Tracheal epithelial cell (primary cell): ENCODE measurements at places on chromosomes 1 and 21. TPM values are rescaled to one million over a fixed set of nuclear protein-coding genes. Genes with fewer than 3 reads are reported as not detected.

PDZK1 gene
- under 0.01 and 10.4 TPM in 2 replicates for total RNA-seq

CD247 gene
- total RNA-seq, result not detected in 2 replicates

KRTAP19-1 gene
- total RNA-seq, result 0.24 TPM in 1 of 2 replicates, not detected in the other

ALPL gene
- total RNA-seq, result not detected in 2 replicates

GJB3 gene
- total RNA-seq, result 160 and 174 TPM in 2 replicates

ARL8A gene
- total RNA-seq, result 30.1 and 44.3 TPM in 2 replicates

PCP4 gene
- not detected in 2 replicates for total RNA-seq

ADCY10 gene
- not detected in 2 replicates for total RNA-seq

S1PR1 gene
- 0.21 and 0.96 TPM in 2 replicates for total RNA-seq

SLC44A3 gene
- total RNA-seq, result 7.0 and 9.2 TPM in 2 replicates

HSPA13 gene
- 61.2 and 69.1 TPM in 2 replicates for total RNA-seq

OR2L5 gene
- total RNA-seq, result not detected in 2 replicates

LCE3D gene
- not detected in 2 replicates for total RNA-seq
